Smooth muscle cell of the coronary artery (primary cell): ENCODE measurements at places on chromosomes 7 and 10. TPM values are rescaled to one million over a fixed set of nuclear protein-coding genes. Genes with fewer than 3 reads are reported as not detected.

Gene GOLGA7B
- 0.12 TPM in 1 of 2 replicates, not detected in the other for total RNA-seq

Gene NUPR2
- total RNA-seq = not detected in 2 replicates

Gene HOXA4
- total RNA-seq = not detected in 2 replicates

Gene CH25H
- total RNA-seq = 3.3 and 5.2 TPM in 2 replicates

Gene FFAR4
- not detected in 2 replicates for total RNA-seq

Gene AKR1C2
- 13.3 and 70.8 TPM in 2 replicates for total RNA-seq

Gene TMEM229A
- 0.23 and 0.38 TPM in 2 replicates for total RNA-seq

Gene FAM241B
- total RNA-seq = 0.60 TPM in 1 of 2 replicates, not detected in the other

Gene POMZP3
- total RNA-seq = 0.59 and 3.5 TPM in 2 replicates

Gene GPR85
- 0.12 and 0.60 TPM in 2 replicates for total RNA-seq

Gene MUC3A
- not detected in 2 replicates for total RNA-seq

Gene GHRHR
- total RNA-seq = not detected in 2 replicates
